ENCODE measurements at places on chromosomes 6 and 20.

- no peak for DNase-seq
These were observed 615.5 kb downstream of the EYS start for GRCh38 chr6:65091561-65091960.

DNA sequence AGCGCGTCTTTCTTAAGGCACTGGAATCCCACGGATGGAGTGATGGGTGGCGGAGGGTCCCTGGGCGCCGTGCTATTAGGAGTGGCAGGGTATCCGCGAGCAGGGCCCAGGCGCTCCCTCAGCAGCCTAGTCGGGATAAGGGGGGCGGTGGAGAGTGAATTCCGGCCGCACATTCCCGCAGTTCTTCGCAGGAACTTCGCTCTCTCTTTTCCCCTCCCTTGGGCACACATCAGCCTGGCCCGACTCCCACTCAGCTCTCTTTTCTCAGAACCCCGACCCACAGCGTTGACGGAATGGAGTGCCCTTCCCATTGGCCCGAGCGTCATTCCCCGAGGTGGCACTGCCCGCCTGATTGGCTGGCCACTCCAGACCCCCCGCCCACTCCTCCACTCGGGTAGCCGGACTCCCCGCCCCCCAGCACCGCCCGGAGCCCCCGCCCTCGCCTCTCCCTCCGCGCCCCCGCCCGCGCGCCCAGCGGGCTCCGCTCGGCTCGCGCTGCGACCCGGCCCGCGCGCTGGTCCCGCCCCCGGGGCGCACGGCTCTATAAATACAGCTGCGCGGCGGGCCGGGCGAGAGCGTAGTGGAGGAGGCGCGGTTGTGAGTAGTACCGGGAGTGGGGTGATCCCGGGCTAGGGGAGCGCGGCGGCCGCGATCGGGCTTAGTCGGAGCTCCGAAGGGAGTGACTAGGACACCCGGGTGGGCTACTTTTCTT is at the start of gene ID4:
Gene ID4 (plus strand): TSS at position 572 of the 712 bp plus-strand sequence. CDS start 385 bp downstream, outside the sequence.
- DNase-seq, result no peak

- DNase-seq, result no peak
These were observed 6.0 kb downstream of the PSMF1 start for GRCh38 chr20:1124421-1124820.

DNA sequence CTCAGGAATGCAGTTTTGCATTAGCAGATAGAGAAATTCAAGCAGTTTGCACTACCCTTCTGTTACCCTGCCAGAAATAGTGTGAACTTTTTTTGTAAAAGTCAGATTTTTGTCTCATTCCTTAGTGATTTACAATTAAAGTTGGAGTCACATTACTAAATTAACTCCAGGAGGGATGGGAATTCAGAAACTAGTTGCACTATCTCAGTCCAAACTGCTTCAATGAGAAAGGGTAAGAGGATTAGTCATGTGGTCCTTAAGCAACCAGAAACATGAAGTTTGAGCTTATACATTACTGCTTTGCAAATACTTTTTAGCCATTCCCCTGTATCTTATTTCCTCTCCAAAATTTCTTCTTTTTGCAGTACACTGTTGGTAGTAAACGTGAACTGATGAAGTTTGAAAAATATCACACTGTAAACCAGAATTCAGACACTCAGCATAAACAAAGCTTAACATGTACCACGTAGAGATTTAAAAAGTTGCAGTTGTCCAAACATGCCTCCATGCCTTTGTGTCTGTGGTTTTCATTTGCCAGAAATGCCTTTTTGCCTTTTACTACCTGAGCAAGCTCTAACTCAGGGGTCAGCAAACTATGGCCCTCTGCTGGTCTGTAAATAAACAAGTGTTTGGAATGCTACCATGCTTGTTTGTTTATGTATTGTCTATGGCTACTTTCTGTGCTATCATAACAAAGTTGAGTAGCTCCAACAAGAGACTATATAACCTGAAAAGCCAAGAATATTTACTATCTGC is 49.7 kb downstream of the TP53INP2 start:
- DNase-seq, result no peak

DNA sequence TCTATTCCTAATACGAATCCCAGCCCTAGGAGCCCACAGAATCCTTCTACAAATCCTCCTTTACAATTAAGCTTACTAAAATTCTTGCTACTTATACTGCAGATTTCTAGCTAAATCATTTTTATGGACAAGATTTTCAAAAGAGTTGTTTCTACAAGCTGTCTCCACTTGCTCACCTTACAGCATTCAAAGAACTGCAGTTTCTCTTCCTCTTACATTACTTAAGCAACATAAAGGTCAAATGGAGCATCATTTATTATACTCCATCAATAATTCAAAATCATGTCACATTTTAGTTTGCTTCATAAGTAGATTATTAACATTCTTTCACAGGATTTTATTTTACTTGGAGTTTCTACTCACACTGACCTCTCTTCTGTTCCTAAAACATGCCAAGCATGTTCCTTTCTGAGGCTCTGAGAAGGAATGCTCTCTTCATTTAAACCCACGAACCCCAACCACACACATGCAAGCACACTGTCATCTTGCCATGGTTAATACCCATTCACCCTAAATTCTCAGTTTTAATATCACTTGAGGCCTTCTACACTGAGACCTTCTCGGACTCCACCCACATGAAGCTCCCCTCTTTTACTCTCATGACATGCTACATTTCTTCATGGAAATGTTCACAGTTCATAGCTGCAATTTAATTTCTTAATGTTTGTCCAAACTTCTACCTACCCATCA is 388.2 kb downstream of the TBC1D32 start:
- no peak for DNase-seq

DNA sequence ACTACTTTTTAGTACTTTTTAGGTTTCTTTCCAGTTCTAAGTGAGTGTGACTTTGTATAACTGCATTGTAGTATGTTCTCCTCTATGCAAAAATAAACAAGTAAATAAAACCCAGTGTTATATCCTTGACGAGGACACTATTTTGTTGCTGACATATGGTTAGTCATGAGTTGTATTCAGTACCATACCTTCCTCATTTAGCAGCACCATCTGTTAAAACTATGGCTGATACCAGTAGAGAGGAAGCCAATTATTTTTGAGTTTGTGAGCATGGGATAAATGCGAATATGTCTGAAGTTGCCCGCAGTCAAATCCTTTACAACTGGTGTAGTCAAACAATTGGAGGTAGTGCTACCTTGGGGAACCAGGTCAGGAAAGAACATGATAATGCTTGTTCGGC is 74.1 kb downstream of the CDKAL1 start:
- DNase-seq, result no peak

DNA sequence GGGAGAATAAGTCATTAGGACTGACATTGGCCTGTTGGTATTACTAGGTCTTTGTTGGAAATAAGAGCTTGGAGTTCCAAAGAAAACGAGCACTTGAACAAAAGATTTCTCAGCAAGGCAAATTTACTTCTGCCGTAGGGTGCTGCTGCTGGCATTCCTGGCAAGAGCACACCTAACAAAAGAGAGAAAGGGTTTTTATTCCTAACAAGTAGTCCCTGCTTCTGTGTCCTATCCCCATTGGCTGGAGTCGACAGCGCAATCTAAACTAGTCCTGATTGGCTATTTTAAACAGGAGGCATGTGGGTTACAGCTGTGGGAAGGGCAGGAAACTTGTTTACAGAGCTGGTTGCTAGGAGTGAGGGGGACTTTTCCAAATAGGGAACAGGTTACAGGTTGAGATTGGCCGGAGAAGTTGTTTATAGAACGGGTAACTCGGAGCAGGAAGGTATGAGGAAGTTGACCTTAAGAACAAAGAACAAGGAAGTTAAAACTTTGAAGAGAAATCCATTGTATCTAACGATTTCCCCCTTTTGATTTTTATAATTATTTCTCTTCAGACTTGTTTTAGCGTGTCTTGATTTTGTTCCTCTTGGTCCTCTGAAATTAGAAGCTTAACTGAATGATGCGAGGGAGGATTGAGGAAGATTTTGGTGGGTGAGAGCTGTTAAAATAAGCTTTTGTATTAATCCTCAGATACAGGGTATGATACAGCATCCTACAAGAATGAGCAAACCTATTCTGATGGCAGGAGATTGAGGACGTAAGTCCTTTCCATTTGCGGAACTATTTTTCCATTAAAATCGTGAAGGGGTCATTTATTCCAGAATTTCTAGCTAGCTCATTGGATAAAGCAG is 3.4 kb upstream of the ZNFX1 start:
- DNase-seq, result no peak

GRCh38 chr6:33314515-33314942 is 651 bp upstream of the TAPBP start:
- peak; percentile 28 for DNase-seq

DNA sequence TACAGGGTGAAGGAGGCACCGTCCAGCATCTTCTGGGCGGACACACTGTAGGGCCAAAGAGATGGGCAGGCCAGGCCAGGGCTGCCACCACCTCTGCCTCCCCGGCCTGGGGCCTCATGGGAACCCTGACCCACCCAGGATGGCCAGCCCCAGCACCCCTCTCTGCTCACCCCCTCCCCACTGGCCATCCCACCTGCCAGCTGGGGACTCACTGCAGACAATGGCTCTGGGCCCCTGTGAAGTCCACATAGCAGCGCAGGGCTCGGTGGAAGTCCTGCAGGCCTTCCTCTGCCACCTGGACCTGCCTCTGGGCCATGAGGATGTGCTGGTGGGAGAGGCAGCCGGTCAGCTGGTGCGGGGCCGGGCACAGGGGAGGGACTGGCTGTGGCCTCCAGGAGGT is 3.6 kb upstream of the C20orf144 start:
- no peak for DNase-seq

- no peak for DNase-seq
These were observed 114.1 kb upstream of the SGK1 start for GRCh38 chr6:134432036-134432435.

- DNase-seq, result no peak
These were observed 10.5 kb upstream of the TFAP2A start for GRCh38 chr6:10425176-10425974.

DNA sequence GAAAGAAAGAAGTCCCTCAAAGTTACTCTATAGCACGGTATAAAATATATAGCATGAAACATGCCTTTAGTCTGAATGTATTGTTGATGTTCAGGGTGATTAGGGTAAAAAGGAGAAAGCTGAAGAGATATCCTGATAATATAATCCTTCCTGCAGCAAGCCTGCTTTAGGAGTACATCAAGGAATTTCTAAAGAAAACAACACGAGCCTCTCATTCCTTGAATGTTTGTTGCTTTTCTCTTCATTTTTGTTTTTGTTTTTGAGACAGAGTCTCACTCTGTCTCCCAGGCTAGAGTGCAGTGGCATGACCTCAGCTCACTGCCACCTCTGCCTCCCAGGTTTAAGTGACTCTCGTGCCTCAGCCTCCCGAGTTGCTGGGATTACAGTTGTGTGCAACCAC is 79.1 kb downstream of the CD164 start:
- no peak for DNase-seq

DNA sequence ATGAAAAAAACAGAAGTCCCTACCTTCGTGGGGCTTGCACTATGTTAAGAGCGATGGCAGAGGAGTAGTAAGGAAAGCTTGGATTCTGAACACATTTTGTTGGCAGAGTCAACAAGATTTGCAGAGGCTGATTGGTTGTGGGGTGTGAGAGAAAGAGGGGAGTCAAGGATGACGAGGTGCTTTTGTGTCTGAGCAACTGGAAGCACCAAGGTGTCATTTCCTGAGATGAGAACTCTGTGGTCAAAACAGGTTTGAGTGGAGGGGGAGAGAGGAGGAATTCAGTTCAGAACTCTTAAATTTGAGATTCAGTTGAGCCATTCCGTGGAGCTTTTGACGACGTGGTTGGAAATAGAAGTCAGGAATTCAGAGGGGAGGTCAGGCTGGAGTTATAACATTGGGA is 3.5 kb downstream of the OCSTAMP start:
- DNase-seq, result no peak

GRCh38 chr6:134094441-134094840 is 42.0 kb upstream of the SLC2A12 start:
- no peak for DNase-seq

DNA sequence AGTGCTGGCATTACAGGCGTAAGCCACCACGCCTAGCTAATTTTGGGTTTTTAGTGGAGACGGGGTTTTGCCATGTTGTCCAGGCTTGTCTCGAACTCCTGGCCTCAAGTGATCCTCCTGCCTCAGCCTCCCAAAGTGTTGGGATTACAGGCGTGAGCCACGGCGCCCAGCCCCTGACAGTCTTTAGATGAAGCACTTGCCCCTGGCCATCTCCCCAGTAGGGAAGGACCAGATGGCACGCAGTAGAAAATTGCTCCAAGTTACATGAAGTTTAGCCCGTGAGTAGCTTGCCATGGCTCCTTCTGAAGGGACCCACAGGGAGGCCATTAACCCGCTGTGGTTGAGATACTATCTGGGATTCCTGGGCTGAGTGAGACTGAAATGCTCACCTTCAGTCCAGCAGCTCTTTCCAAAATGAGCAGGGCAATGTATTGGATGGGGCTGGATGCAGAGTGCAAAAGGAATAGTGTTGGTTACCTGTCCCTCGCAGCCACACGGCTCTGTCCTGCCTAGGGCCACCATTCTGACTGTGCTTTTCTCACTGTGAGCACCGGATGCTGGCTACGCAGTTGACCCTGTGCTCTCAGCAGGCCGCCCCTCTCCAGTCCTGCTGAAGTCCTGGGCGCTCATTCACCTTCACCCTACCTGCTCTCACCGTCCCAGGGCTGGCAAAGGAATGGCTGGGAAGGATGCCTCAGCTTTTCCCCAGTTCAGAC is 66.9 kb downstream of the EFCAB8 start:
- DNase-seq, result no peak

GRCh38 chr20:47358039-47358671 is 1.7 kb upstream of the ZMYND8 start:
- no peak for DNase-seq

DNA sequence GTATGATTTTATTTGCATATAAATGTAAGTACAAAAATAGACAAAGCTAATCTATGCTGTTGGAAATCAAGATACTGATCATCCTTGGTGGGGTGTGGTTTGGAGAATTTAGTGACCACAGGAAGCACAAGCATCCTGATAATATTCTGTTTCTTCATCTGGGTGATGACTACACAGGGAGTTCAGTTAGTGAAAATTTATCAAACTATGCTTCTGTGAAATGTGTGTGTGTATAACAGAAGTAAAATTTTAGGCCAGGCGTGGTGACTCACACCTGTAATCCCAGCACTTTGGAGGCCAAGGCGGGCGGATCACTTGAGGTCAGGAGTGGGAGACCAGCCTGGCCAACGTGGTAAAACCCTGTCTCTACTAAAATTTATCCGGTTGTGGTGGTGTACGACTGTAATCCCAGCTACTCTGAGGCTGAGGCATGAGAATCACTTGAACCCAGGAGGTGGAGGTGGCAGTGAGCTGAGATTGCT is 20.6 kb downstream of the ENPP3 start:
- DNase-seq, result no peak

DNA sequence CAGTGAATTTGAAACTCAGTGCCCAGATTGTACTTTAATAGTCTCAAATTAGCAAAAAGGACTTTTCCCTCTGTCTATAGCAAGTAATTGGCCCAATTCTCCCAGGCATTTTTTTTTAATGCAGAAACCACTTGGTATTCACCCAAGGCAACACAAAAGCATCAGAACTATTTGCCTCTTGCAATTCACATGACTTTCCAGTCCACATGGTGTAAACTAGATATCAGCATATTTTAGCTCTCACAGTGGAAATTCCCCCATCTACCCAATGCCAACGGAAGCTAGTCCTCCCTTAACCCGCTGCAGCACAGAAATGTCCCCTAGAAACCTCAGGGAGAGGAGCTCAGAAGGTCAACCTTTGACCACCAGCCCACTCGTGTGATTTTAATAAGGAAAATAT is 103.4 kb upstream of the CDYL start:
- DNase-seq, result no peak

GRCh38 chr6:110485491-110485890 is 9.1 kb upstream of the SLC22A16 start:
- DNase-seq, result no peak

- no peak for DNase-seq
These were observed 26.7 kb upstream of the IPCEF1 start for GRCh38 chr6:154383273-154383672.

GRCh38 chr20:64168381-64169090 is 4.3 kb downstream of the MYT1 start:
- no peak for DNase-seq

Measured in stimulated activated effector memory CD8-positive, alpha-beta T cell treated with anti-CD3 and anti-CD28 coated beads, Interleukin-12 subunit alpha, Interleukin-12 subunit beta, amount 100 ng/mL, for 72 hours (primary cell).